Muscle of leg (tissue), 16 donors: ENCODE measurements at places on chromosomes 7 and 10. TPM values are rescaled to one million over a fixed set of nuclear protein-coding genes. Genes with fewer than 3 reads are reported as not detected.

DNA sequence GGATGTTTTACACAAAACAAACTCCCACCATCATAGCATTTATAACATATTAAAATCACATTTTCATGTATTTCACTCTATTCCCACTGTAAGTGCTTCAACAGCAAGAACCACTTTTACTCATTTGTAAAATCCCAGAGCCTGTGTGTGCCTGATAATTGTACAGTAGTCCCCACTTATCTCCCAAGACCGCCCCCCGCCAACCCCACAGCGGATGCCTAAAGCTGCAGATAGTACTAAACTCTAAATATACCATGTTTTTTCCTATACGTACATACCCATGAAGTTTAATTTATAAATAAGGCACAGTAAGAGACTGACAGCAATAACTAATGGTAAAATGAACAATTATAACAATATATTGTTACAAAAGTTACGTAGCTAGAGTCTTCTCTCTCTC is 33.5 kb downstream of the EZH2 start:
- DNase-seq, result no peak

- no peak for DNase-seq
These were observed 83.6 kb upstream of the MKI67 start for GRCh38 chr10:128209862-128210214.

DNA sequence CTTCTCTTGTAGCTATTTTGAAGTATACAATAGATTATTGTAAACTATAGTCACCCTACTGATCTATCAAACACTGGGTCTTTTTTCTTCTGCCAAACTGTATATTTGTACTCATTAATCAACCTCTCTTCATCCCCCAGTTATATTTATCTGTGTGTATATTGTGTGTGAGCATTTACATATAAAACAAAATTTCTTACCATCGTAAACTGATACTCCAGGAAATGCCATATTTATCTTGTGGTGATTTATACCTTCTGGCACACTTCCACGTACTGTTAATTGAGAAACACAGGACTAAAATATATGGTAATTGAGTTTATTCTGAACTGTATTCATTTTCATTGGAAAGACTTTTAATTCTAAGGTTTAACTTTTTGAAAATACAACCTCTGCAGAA is 18.9 kb downstream of the ANLN start:
- DNase-seq, result no peak

GRCh38 chr10:76285515-76285914 is 854.1 kb downstream of the LRMDA start:
- DNase-seq, result peak; percentile 69

LDB3 gene
- 331 TPM for polyA plus RNA-seq

PRLHR gene
- polyA plus RNA-seq, result not detected
